Fibroblast of skin of left quadriceps (primary cell): ENCODE measurements at places on chromosomes 2 and 18.

DNA sequence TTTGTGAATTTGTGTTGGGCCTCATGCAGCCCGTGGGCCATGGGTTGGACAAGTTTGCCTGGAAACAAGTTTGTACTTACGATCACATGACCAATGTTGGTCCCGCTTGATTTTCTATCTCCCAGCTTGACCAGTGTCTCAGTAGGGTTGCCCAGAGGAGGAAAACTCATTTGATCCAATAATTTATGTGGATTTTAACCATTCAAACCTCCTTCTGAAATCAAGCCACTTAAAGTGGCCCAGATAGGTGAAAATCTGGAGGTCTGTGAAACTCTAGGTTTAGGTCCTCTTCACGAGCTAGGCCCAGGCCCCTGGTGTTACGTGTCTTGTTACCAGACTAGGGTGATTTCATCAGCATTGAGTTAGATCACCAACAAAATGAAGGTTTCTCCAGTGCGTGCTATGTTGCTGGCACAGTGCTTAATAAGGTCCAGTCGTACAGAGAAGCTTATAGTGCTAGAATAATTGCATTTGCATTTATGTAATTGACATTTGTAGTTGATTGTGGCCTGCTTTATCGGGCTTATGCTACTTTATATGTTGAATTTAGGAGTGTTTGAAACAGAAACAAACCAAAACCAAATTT lies 4.4 kb downstream of the ACTR2 start:
- DNase-seq = peak; percentile 56

- DNase-seq = no peak
These were observed 116.0 kb downstream of the EN1 start for GRCh38 chr2:118731413-118731812.

DNA sequence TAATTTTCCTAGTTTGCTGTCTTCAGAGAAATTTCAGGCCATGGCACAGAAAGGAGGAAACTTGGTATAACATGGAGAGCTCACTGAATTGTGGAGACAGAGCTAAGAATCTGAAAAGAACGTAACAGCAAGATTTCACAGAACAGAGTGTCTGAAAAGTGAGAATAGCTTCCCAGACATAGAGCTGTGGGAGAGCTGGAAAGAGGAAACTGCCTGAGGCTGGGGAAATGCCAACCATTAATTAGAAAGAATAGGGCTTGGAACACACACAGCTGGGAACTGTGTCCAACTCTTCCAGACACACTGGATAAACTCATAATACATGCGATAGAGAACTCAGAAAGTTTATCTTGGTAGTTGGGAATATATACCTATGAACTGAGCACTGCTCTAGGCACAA lies 51.6 kb upstream of the KYNU start:
- DNase-seq = no peak

- DNase-seq = no peak
These were observed 72.8 kb upstream of the CDH19 start for GRCh38 chr18:66676699-66677098.

- no peak for DNase-seq
These were observed 81.5 kb downstream of the DIS3L2 start for GRCh38 chr2:232042911-232043574.

DNA sequence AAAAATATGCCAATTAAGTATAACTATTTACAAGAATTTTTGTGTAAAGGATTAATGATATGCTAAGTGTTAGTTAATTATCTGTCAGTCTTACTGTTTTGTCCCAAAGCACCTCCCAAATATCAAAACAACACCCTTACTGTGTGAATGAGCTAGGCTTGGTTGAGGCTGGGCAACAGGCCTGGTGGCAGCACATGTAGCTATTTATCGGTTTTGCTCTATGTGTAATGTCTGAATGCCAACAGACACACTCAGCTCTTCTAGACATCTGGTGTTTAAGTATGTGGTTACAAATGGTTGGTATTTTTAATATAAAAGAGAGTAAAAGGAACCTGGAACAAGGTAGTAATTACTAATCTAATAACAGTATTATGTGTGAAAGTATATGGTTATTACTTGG lies 175.3 kb downstream of the RAB3GAP1 start:
- peak; percentile 14 for DNase-seq

- peak; percentile 44 for DNase-seq
These were observed 217.3 kb upstream of the HS6ST1 start for GRCh38 chr2:128535953-128536352.

- no peak for DNase-seq
These were observed 3.1 kb downstream of the COL3A1 start for GRCh38 chr2:188977317-188977716.
